Fibroblast of pulmonary artery (primary cell): ENCODE measurements at places on chromosomes 7 and 10.

DNA sequence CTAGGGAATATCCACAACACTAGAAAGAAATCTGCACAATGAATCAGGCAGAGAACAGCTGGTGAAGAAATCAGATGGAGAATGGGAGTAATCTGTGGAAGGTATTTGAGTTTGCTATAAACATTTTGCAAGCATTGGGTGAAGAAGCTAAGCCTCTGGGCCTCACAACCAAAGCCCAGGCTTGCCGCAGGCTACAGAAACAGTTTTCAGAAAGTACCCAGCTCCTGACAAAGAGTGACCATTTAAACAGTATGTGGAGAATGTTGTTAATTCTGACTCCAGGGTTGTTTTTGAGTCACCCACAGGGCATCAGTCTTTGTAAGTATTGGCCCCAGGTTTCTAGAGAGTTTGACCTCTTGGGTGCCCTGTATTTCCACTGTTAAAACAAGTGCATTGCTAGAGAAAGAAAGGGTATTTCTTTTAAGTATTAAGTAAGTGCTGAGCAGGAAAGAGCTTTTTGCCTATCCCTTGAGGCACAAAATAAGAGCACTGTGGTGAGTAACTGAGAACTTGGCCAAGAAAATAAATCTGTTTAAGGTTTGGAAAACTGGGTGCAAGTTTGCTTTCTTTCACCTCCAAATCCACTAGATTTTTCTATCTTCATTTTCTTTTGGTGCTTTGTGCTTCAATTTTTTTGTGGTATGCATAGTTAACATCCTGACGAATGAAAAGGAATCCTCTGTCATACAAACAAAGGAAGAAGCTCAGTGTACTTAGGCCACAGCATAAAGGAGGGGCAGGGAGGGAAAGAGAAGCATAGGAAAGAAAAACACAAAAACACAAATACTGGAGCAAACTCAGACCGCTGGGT lies 691.8 kb downstream of the SUGCT start:
- DNase-seq, result no peak

DNA sequence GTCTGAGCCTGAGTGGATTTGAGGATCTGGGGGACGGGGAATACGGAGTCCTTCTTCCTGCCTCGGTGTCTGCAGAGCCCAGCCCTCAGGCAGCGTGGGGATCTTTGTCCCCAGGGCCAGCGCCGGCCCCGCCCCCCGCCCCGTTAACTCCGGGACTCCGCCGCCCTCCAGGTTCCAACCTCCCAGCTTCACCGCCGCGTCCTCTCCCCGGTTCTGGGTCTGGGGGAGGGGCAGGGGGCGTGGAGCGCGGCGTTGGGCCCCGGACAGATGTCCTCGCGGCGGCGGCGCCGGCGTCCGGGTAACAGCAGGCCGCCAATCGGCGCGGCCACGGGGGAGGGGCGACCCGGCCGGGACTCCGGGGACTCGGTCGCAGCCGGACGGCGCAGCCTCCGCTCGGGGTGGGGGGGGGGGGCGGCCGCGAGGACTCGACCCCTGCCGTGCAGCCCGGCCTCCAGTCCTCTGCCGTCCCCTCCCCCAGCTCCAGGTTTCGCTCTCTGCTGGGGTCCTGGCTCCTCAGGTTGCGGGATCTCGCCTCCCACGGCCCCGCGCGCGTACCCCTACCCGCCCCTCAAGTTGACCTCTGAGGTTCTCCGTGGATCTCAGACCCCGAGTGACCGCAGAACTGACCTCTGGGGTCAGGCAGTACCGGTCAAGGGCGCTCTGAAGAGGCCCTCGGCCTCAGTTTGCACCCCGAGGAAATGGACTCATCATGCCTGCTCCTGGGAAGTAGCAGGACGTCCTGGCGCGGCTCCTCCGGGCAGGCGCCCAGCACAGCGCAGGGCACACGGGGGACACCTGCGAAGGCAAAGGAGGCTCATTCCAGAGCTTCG lies 2.3 kb upstream of the ELFN1 start:
- DNase-seq, result no peak

- DNase-seq, result peak; percentile 98
These were observed 14.4 kb downstream of the DENND2A start for GRCh38 chr7:140625908-140626868.

GRCh38 chr10:42781893-42782445 lies 626 bp upstream of the BMS1 start:
- peak; percentile 23 for DNase-seq

- DNase-seq, result no peak
These were observed 140.9 kb downstream of the DNAJB6 start for GRCh38 chr7:157477550-157478212.

DNA sequence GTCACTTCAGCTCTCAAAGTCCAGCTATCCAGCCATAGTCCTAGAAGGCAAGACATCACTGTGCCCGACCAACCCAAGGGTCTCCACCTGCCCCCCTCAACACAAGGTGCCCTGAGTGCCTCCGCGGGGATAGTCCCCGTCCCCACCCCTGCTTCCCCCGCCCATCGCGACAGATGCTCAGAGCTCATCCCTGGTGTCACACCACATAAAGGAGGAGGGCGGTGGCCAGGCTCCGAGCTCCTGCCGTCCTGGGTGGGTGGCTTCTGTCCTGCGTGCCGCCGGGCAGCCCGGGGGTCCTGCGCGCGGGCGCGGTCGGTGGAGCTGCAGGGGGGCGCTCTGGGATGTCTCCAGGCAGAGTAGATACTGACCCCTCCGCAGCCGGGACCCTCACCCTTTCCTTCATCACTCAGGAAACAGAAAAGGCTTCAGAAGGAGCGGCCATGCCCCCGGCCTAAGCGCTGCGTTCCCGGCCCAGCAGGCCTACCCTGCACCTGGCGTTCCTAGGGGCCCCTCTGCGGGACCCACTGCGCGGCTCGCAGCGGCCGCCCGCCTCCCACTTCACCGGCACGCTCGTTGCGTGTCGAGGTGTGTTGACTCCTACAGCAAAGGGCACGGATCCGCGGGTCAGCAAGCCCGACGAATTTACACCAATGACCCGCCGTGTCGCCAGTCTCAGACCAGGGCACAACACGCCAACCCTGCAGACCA lies 53.4 kb downstream of the ALOX5 start:
- DNase-seq, result no peak

DNA sequence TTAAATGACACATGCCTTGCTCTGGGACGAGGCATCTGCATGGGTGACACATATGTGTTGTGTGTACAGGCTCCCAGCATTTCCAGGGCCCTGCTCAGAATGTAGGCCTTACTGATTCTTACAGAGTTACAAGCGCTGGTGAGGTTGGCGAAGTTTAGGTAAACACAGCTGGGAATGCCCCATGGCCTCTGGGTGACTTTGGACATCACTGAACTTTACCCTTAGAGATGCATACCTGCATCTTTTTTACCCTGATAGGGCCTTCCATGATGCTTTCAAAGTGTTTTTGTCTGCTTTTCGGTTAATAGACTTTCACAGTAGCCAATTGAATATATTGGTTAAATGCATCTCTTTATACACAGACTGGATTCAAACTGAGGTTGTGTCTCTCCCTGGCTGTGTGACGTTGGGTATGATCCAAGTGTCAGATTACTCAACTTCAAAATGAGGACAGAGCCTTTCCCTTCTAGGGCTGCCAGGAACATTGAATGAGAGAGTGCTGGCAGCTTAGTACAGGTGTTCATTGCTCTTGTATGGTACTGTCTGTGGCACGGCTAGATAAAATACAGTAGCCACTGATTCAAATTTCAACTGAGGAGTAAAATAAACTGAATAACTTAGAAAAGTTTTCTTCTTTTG lies 29.5 kb downstream of the EGFR start:
- no peak for DNase-seq

GRCh38 chr10:69728335-69728870 lies 73.3 kb upstream of the COL13A1 start:
- peak; percentile 72 for DNase-seq

GRCh38 chr7:65988084-65988483 lies 6.1 kb upstream of the GUSB start:
- no peak for DNase-seq

DNA sequence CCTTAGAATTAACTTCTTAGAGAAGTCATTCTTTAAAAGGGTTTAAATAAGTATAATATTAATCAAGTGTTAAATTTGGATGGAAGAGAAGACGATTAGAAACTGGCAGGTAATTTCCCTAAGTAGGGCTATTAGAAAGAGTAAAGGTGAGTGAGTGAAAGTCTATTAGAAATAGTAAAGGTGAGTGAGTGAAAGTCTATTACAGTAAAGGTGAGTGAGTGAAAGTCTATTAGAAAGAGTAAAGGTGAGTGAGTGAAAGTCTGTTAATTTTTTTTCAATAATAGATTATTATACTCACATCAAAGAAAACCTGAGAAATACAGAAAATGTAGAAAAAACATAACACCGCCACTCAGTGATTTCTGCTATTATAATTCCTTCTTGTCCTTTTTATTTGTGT lies 10.8 kb upstream of the HBP1 start:
- DNase-seq, result no peak

DNA sequence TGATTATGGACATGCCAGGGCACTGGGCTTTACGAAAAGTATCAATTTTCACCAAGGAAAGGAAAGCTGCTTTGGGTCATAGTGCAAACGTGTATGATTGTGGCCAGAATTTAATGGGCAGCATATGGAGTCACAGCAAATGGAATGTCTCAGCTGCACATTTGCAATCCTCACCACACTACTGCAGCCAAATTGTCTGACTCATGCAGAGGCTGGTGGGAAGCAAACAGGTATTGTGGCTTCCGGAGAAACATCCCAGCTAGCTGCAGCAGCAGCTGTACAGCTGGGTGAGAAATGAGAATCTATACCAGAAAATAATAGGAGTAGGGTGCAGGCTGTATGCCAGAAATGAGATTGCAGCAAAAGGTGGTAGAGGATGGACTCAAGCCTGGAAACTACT lies 374.7 kb upstream of the VWC2 start:
- peak; percentile 0 for DNase-seq

DNA sequence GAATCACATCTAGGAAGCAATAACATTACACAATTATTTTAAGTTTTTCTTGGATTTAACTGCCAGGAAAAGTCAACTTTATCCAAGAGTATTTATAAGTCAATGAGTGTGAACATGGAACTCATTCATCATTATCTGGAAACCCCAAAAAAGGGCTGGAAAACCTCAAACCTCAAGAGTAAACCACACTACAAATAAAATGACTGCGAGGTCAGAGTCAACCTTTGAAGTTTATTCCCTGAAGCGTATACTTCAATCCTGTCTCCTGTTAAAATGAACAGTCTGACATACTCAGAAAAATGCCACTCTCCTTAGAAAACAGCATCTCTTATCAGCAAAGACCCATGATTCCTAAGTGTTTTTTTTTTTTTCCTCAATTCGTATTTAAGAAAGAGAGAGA lies 86.5 kb downstream of the RELN start:
- DNase-seq, result no peak

- DNase-seq, result no peak
These were observed 192.5 kb upstream of the TCERG1L start for GRCh38 chr10:131503992-131504391.

DNA sequence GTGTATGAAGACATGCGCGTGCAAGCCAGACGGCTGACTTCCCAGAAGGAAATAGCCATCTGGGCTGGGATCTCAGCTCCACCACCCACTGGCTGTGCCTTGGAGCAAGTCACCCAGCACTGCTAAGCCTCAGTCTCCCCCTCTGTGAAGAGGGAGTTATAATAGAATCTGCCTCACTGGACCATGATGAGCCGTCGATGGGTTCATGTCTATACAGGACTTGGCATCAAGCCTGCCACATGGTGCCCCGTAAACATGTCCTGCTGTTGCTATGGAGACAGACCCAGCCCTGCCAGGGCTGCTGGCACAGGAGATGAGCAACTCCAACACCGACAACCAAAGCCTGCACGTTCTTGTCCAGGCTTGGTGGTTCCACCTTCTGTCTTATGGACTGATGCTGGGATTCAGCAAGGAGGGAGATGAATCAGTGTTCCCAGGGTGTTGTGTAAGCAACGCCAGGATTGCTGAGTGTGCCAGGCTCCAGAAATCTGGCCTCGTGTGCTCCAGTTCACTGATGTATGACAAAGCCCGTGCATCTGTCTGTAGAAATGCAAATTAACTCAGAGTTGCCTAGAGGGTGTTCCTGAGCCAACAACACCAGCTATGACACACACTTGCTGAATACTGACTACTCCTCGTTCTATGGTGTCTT lies 5.6 kb downstream of the GPR15LG start:
- DNase-seq, result peak; percentile 17

DNA sequence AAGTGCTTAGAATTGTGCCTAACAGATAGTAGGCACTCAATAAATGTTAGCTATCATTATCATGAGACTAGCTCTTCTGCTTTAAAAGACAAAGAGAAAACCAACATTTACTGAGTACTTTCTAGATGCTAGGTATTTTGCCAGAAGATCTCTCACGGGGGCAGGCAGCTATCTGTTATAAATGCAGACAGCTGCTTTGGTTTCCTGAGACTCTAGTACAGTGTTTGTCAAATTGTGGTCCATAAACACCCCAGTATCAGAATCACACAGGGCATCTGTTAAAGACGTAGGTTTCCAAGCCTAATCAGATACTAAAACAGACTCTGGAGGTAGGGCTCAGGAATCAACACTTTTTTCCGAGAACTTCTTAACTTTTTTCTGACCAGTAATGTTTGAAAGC lies 13.9 kb downstream of the FAM133B start:
- no peak for DNase-seq

- DNase-seq, result no peak
These were observed 135.8 kb upstream of the CXCL12 start for GRCh38 chr10:44520651-44521050.

DNA sequence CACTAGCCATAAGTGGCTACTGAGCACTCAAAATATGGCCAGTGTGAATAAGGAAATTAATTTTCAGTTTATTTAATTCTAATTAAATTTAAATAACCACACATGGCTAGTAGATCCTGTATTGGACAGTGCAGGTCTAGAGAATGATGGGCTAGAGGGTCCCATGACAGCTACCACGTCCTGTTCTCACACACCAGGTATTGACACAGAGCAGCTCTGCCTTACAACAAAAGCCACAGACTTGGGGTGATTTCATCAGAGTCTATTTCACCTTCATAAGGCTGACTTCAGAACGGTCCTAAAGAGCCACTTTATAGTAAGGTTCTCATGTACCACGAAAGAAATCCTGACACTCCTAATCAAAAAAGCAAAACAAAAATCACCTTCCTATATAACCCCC lies 111.3 kb downstream of the UBE2H start:
- DNase-seq, result no peak

GRCh38 chr7:31203551-31203950 lies 137.0 kb downstream of the NEUROD6 start:
- DNase-seq, result no peak
